NCI-H1417 (cell line): ENCODE measurements at places on chromosomes 7 and 10.

GRCh38 chr7:94261067-94261466, 133.6 kb upstream of the COL1A2 start:
- DNase-seq, result no peak

GRCh38 chr7:92621561-92622023, 31.4 kb upstream of the FAM133B start:
- DNase-seq, result no peak

DNA sequence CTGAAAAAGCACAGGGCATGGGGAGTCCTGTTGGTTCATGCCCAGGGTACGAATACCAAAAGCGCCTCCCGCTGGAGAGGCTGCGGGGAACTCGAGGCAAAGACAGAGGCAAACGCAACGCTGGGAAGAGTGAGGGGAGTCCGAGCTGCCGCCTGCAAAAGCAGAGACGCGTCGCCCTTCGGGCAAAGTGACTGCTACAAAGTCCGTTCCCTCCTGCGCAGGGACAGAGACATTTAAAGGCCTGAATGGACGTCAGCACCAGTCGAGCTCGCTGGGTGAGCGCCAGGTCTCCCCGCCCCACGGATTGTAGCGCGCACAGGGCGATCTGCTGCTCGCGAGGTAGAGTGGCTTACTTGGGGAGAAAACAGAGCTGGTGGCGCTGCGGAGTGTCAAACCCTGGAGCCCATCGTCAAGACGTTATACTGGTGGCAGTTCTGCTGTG, 732.8 kb downstream of the ZWINT start:
- DNase-seq, result no peak

GRCh38 chr7:15905251-15906040, 219.0 kb upstream of the MEOX2 start:
- DNase-seq, result no peak

GRCh38 chr7:14505906-14506305, 396.6 kb downstream of the DGKB start:
- no peak for DNase-seq

DNA sequence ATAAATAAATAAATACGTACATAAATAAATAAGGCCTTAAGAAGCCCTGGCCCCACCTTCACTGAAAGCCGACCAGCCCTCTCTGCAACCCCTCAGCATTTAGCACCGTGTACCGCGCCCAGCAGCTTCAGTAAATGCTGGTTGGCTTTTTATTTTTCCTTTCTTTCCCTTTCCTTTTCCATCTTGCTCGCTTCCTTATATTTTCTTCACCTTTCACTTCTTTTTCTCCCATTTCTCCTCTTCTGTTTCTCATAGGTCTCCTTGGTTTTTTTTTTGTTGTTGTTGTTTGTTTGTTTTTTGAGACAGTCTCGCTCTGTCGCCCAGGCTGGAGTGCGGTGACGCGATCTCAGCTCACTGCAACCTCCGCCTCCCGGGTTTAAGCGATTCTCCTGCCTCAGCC, 11.2 kb downstream of the ZAN start:
- no peak for DNase-seq

- no peak for DNase-seq
These were observed 713.3 kb downstream of the REEP3 start for GRCh38 chr10:64234489-64234888.

GRCh38 chr7:31192986-31193385, 140.9 kb downstream of the ADCYAP1R1 start:
- DNase-seq, result peak; percentile 64

- no peak for DNase-seq
These were observed 169.7 kb downstream of the ADK start for GRCh38 chr10:74320717-74321116.

DNA sequence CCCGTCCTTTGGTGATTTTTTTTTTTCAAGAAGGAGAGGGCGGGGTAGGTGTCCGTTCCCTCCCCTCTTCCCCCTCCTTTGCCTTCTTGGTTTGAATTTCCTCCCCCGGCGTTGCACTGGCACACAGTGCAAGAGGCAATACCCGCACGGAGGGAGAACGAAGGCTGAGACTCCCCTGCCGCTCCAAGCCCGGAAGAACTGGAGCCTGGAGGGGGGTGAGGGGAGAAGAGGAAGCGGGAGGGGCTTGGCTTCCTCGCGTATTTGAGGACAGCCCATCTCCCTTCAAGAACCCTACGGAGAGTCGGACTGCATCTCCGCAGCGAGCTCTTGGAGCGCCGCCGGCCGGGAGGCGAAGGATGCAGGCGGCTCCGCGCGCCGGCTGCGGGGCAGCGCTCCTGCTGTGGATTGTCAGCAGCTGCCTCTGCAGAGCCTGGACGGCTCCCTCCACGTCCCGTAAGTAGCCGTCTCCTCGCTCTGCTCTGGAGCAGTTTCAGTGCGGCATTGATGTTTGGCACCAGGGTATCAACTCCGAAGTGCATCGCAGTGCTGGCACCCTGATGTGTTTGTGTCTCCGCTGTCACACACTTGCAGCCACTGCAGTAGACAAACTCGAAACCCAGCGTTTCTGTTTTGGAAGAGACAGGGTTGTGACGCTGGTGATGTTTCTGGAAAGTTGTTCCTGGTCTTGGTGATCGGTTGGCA, at the start of gene CNTNAP2:
TSS of gene CNTNAP2 (plus strand) at position 281 of the 702 bp plus-strand sequence. CDS start at position 357, 76 bp downstream.
- peak; percentile 58 for DNase-seq

GRCh38 chr7:46927131-46927810, 654.6 kb downstream of the TNS3 start:
- DNase-seq, result no peak

DNA sequence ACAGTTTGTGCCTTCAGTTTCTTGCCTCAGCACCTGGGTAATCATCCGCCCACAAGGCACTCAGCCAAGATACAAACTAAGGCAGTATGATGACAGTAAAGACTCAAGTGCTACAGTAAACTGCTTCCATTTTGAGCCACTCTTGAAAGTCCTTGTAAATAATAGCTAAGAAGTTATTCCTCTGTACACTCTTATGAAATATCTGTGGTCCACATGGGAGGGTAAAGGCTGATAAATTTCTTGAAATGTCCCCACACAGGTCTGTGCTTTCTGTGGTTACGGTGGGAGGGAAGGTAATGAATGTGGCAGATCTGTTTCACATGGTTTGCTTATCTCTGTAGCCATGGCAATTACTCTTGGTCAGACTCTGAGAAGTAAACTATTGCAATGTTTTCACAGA, 551.0 kb upstream of the ZWINT start:
- DNase-seq, result no peak

DNA sequence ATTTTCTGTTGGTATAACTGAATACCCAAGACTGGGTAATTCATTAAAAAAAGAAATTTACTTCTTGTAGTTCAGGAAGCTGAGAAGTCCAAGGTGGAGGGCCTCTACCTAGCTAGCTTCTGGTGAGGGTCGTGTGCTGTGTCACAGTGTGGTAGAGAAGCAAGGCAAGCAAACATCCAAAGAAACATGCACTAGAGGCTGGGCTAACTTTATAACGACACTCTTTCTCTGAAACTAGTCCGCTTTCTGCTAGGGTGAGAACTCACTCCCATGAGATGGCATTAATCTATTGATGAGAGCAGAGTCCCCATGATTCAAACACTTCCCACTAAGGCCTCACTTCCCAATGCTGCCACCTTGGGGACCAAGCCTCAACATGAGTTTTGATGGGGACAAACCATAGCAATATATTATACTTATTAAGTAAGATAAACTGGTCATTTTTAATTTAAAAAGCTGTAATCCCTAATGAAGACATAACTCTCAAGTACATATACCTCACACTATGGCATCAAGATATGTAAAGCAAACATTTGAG, 50.8 kb downstream of the PHYHIPL start:
- peak; percentile 2 for DNase-seq

- DNase-seq, result no peak
These were observed 9.9 kb downstream of the SLC25A13 start for GRCh38 chr7:96311967-96312366.

GRCh38 chr7:13801669-13802068, 187.8 kb downstream of the ETV1 start:
- no peak for DNase-seq

- peak; percentile 93 for DNase-seq
These were observed 775 bp upstream of the SEPTIN7 start for GRCh38 chr7:35799846-35800717.

DNA sequence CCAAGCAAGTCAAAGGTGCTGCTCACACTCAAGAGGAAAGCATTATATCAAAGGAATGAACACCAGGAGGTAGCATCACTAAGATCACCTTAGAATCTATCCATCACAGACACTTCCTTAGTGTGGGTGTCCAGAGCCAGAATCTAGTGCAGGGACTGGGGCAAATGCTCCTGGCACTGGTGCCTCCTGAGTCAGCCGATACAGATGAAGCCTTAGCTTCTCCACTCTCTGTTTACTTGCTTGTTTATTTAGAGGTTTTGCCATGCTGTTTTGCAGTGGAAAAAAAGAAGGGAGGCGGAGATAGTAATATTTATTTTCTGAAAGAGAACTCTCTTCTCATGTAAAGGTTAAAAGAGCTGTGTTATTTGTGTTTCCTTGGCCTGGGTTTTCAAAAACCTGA, 303.1 kb downstream of the WDR11 start:
- no peak for DNase-seq

GRCh38 chr7:145431834-145432233, 596.0 kb upstream of the TPK1 start:
- DNase-seq, result no peak

- no peak for DNase-seq
These were observed 57.5 kb downstream of the EXOC4 start for GRCh38 chr7:133310232-133310862.

- DNase-seq, result no peak
These were observed 852 bp downstream of the FOXI2 start for GRCh38 chr10:127737563-127738511.

DNA sequence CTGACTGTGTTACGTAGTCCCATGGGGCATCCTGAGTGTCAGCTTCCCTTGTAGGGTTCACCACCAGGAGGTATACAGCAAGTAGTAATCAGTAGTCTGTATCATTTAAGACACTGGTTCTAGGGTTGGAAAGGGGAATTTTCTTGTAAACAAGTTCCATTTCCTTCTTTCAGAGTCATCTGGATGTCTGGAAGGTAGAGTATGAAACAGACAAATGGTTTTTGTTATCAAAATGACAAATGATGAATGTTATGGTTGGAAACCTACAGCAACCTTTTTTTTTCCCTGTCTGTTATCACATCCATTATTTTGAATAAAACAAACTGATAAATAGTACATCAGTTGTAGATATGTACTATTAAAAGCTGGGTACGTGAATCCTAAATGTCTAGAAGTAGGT, 19.1 kb downstream of the SEMA3A start:
- no peak for DNase-seq

- no peak for DNase-seq
These were observed 188.1 kb downstream of the TCF7L2 start for GRCh38 chr10:113137941-113138685.

- no peak for DNase-seq
These were observed 190.4 kb upstream of the LYZL1 start for GRCh38 chr10:29098423-29098822.

GRCh38 chr10:92387289-92387940, 96.4 kb downstream of the MARCHF5 start:
- DNase-seq, result no peak

- no peak for DNase-seq
These were observed 77.5 kb upstream of the CUX1 start for GRCh38 chr7:101739775-101740398.

- no peak for DNase-seq
These were observed 2.9 kb upstream of the HKDC1 start for GRCh38 chr10:69217119-69217754.

- no peak for DNase-seq
These were observed 124.4 kb upstream of the TCERG1L start for GRCh38 chr10:131435760-131436457.

DNA sequence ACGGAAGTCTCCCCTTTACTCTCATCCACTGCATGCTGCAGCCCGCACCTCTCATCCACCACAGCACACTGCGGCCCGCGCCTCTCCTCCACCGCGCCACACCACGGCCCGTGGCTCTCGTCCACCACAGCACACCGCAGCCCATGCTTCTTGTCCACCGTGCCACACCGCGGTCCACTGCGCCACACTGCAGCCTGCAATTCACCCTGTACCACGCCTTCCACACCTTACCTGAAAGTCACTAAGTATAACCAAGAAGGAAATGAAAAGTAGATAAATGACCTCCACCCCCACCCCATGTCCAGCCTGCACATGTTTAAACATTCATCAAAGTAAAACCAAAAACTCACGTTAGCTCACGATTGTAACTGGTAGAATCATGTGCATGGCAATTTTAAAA, 176.1 kb downstream of the DIP2C start:
- DNase-seq, result no peak

- no peak for DNase-seq
These were observed 45.3 kb downstream of the ZNF777 start for GRCh38 chr7:149415391-149416071.

DNA sequence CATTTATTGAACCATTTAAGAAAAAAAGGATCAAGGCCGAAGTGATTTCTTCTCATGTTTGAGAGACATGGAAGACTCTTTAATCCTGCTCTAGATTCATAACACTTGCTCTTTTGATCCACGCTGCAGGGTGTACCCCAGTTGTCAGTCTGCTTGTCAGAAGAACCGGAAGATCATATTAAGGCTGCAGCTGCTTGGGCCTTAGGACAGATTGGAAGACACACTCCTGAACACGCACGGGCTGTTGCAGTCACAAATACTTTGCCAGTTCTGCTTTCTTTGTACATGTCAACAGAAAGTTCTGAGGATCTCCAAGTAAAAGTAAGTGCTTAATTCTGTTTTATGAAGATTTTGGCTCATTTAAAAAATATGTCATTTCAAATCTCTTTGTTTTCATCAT, 46.3 kb downstream of the SPAG6 start:
- no peak for DNase-seq

GRCh38 chr7:2688409-2689342, 674 bp downstream of the AMZ1 start:
- DNase-seq, result peak; percentile 12

DNA sequence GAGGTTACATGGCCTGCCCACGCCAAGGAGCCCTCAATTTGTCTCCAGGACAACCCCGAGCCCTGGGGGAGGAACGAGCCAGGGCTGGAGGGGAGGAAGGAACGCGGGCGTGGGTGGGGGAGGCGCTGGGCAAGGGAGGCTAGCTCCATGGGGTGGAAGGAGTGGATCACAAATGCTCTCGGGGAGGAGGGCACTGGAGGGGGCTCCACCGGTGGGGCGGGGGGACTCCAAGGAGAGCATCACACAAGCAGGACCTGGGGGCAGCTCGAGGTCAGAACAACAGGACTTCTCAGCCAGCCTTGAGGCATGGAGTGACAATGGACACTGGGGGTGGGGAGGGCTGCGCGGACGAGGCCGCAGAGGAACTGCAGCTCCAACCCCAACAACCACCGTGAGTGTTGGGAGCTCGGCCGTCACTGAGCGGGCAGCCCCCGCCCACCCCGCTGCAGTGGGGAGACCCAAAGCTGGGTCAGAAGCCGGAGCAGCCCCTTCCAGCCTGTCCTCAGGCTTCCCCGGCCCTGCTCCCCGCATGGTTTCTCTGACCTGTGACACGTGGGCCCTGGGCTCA, 41.1 kb downstream of the STK32C start:
- no peak for DNase-seq

- DNase-seq, result peak; percentile 92
These were observed 110.9 kb upstream of the HDAC9 start for GRCh38 chr7:18384491-18385143.

- no peak for DNase-seq
These were observed 103.7 kb downstream of the CXCL12 start for GRCh38 chr10:44281089-44281613.
